Ascending aorta (tissue), 2 donors: ENCODE measurements at places on chromosomes 5 and 9. TPM values are rescaled to one million over a fixed set of nuclear protein-coding genes. Genes with fewer than 3 reads are reported as not detected.

SPINK6 gene
- total RNA-seq: not detected

GRCh38 chr5:177044641-177045040, 22.1 kb downstream of the ZNF346 start:
- peaks cover 3% of the 10 kb centered on the region for H3K4me1 ChIP-seq
- H3K27ac ChIP-seq: no peak overlapping the region
- no peak for DNase-seq
- H3K4me3 ChIP-seq: no peak overlapping the region
- no peaks in the 10 kb centered on the region for H3K27me3 ChIP-seq

DNA sequence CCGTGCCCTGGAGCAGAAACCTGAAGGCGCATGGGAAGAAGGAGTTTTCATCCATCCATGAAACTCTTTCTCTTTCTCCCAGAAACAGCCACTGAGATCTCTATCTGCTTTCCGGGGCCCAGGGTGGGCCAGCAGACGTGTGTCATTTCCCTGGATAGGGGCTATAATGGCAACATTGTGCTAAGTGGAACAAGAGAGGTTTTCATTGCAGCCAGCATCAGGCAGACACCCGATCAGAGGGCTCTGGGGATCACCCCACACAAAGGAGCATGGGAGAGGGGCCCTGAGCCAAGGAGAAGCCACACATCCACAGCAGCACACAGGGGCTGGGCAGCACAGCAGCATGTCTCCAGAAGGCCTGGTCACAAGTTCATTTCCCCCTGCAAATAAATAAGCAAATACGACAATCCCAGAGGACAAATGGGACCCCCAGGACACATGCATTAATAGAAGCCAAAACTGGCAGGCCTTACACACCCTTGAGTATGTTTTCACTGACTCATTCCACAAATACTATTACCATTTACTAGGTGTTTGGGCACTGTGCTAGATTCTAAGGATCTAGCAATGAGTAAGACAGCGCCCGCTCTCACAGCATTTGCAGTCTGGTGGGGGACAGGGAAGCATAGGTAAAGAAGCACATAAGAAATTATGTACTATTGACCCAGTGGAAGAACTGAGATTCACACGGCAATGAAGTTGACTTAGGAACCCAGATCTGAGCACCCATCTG, 4.3 kb upstream of the AFAP1L1 start:
- no peaks in the 10 kb centered on the region for H3K36me3 ChIP-seq
- H3K4me3 ChIP-seq: no peak overlapping the region
- no peaks in the 10 kb centered on the region for H3K27me3 ChIP-seq
- no peak overlapping the region for H3K27ac ChIP-seq
- peaks cover 2% of the 10 kb centered on the region for H3K4me1 ChIP-seq
- no peak for DNase-seq

- no peaks in the 10 kb centered on the region for H3K36me3 ChIP-seq
- H3K27ac ChIP-seq: peak overlapping the region; percentile 53
- no peak for DNase-seq
- H3K27me3 ChIP-seq: no peaks in the 10 kb centered on the region
- H3K4me3 ChIP-seq: no peak overlapping the region
Observed at GRCh38 chr5:52867809-52868208, 80.1 kb downstream of the ITGA1 start.

- DNase-seq: no peak
- peaks cover 26% of the 10 kb centered on the region for H3K36me3 ChIP-seq
- H3K4me1 ChIP-seq: no peaks in the 10 kb centered on the region
- no peak overlapping the region for H3K27ac ChIP-seq
- no peaks in the 10 kb centered on the region for H3K27me3 ChIP-seq
- H3K4me3 ChIP-seq: no peak overlapping the region
Observed at GRCh38 chr5:53603009-53603687, 42.7 kb downstream of the NDUFS4 start.

GRCh38 chr9:93577078-93577974, 942 bp downstream of the PHF2 start:
- peak overlapping the region; percentile 80 for H3K27ac ChIP-seq
- H3K4me1 ChIP-seq: peaks cover 9% of the 10 kb centered on the region
- H3K27me3 ChIP-seq: no peaks in the 10 kb centered on the region
- H3K4me3 ChIP-seq: peak overlapping the region; percentile 98
- H3K36me3 ChIP-seq: no peaks in the 10 kb centered on the region

- no peak for DNase-seq
- peak overlapping the region; percentile 51 for H3K4me3 ChIP-seq
- H3K4me1 ChIP-seq: peaks cover 16% of the 10 kb centered on the region
- no peaks in the 10 kb centered on the region for H3K36me3 ChIP-seq
- H3K27me3 ChIP-seq: peaks cover 31% of the 10 kb centered on the region
- no peak overlapping the region for H3K27ac ChIP-seq
Observed at GRCh38 chr5:135032999-135033861, 798 bp downstream of the PITX1 start.
